ENCODE measurements at places on chromosomes 6 and 20.

- DNase-seq, result no peak
Measured at GRCh38 chr20:12987261-12987660, 21.5 kb upstream of the SPTLC3 start.

GRCh38 chr6:129754750-129755149 lies 44.8 kb upstream of the ARHGAP18 start:
- no peak for DNase-seq

DNA sequence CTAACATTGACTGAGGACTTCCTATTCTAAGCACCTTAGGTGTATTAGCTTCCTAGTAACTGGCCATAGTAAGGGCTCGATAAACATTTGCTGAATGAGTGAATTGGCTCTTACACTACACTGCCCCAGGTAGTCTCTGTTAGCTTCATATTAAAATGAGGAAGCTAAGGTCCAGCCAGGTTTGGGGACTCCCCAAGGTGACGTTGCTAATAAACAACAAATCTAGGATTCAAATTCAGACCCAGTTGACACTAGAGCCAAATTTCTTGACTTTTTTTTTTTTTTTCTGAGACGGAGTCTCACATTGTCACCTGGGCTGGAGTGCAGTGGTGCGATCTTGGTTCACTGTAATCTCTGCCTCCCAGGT lies 16.2 kb downstream of the ARHGAP40 start:
- DNase-seq, result no peak

DNA sequence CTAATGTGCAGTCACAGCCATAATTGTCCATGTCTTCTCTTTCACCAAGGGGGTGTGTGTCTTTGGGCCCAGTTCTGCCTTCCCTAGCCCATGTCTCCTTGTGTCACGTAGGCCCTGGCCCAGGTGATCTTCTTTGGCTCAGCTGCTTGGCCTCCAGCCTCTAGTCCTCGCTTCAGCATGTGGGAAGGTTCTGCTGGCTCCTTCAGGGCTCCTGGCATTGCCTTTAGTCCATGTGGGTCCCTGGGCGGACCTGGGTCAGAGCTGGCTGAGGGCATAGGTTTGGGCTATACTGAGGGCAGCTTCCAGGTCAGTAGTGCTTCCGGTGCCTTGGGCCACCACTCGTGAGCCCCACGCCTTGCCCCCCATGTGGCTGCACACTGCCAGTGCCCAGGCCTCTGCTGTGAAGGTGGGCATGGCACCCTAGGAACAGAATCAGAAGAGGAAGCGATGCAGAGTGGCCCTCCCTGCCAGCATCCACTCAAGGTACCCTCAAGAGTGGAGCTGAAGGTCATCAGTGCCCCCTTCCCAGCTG lies 12.8 kb downstream of the AARS2 start:
- no peak for DNase-seq

GRCh38 chr6:110322874-110323242 lies 35.3 kb downstream of the METTL24 start:
- DNase-seq, result no peak

DNA sequence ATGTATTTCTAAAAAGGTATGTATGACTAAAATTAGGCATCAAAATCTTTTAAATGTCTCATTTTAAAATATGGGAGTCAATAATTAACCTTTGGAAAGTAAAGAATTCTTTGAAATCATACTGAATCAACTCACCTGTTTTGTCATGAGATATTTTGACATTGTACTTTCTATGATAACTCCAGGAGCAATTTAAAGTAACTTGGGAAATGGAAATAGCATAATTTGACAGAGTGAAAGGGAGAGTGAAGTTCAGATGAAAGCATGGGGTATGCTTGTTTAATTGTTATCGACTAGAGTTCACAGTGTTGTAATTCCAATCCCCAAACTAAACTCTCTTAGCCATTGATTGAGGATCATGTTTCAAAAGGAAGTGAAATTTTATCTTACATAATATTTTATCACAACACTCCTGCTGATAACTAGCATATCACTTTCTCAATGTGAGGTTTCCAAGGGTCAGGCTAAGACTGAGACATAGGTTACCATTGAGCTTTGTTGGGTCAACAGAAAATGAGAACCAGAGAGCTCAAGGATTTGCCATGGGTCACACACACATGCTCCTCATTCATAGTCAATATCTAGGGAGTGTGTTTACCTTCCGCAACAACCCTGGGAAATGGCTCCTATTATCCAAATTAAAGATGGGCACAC lies 2.3 kb downstream of the GSTA1 start:
- no peak for DNase-seq

DNA sequence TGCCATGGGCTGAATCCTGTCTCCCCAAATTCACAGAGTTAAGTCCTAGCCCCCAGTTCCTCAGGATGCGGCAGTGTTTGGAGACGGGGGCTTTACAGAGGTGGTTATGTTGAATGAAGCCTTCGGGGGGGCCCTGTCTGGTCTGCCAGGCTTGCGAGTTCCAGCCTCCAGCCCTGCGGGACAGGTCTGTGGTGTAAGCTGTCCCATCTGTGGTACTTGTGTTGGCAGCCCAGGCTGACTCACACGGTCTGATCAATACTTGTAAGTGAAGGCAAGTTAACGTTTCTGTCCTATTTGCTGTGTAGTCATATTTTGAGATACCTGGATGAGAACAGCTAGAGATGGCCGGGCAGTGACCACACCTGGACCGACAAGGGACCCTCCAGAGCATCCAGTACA lies 51.8 kb upstream of the GPR31 start:
- no peak for DNase-seq

GRCh38 chr6:20717743-20718142 lies 183.5 kb downstream of the CDKAL1 start:
- no peak for DNase-seq
